Activated CD4-positive, CD25-positive, alpha-beta regulatory T cell (primary cell): ENCODE measurements at places on chromosomes 5 and 9.

DNA sequence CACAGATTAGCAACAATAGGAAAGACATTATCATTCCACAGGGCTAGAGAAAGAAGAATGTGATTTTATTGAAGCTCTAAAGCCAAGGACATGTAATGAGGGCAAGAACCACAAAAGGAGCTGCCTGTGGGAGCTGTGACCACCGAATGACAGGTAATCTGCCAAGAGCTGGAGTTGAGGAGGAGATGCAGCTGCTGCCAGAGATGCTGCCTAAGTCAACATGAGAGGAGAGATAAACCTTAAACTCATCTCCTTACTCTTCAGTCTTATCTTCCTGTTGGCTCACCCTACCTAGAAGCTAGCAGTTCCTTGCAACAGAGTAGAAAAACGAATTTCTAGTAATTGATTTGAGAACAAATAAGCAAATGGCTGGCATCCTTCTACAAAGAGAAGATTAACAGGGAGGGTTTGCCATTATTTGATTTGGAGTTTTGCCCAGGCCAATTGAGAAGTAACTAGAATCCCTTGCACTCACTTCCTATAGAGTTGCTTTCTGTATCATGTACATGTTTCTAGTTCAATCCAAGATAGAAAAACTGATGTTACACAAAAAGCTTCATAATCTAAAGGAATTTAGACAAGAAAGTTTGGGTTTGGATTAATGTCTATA lies 539.2 kb downstream of the TLE1 start:
- DNase-seq: no peak

GRCh38 chr9:37760416-37761161 lies 7.0 kb downstream of the TRMT10B start:
- DNase-seq: no peak

DNA sequence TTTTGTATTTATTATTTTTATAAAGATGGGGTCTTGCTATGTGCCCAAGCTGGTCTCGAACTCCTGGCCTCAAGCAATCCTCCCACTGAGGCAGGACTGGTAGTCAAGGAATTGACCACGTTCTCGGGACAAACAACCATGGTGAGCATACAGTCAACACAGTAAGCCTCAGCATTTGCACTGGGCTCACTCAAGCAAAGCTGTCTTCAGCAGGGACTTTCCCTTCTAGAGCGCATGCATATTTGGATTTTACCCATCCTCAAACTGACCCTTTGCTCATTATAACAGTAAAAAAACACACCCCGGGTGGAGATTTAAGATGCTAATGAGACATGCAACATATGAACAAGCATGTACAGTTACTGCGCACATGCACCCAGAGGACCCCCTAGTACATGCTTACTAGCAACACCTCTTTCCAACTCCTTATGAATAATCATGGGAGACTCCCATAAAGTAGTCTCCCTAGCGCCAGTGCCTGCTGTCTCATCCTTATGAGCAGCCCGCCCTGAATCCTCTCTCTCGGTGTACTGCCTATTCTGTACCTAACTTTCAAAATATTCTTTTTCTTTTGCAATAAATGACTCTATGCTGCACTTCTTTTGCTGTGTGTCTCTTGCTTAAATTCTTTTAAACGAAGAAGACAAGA lies 41.5 kb downstream of the C5orf22 start:
- DNase-seq: no peak

DNA sequence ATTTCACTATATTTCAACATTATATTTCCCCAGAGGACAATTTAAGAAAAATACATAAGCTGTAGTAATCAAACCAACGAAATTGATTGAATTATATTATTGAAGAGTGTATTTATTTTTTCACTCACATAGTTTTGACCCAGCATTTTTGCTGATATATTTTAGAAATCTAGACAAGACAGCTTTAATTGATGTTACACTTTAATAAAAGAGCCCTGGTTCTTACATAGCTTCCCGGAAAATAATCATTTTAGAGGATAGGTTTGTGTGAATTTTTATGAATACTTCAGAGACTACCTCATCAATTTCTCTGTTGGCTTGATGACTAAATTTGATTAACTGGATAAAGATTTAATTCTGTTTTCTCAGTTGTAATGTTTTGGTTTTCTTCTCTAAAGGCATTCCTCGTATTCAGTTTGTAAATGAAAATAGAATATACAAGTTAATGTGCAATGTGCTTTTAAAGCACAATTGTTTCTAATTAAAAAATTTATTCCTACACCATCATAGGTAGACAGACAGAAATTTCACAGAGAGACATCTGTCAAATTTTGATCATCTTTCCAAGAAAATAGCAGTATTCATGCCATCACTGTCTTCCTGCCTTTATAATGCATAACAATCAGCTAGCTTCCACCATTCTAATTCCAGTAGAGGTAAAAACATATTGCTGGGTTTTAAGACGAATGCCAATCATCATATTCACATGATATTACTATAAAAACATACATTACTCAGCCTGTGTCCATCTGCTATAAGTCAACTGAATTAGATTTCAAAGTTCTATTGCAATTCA lies 441.4 kb downstream of the CDH12 start:
- no peak for DNase-seq

DNA sequence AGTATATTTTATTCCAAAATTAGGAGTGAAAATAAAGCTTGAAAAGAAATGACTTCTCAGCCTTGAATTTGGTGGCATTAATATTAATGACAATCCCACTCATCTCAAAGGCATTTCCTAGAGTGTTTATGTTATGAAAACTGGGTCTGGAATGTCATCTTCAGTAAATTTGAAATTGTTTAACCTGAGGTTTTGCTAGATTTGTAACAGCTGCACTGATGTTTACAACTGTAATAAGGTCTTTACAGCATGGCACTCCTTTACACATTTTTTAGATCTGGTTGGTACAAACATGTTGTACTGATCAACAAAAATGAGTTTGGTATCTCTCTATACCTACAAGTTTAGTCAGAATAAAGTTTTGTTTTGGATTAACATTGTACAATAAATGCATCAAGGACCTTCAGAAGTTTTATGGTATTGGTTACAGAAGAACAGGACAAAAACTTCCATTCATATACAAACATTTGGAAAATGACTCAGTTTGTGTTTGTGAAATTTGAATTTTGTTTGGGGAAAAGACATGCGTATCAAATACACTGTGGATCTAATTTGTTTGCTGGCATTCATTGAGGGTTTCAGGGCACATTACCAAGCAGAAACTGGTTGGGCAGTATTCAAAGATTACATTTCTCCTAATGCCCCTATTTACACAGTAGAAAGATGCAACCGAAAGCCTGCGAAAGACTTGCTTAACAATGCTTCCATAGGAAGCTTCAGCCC lies 11.6 kb downstream of the FANCC start:
- no peak for DNase-seq

DNA sequence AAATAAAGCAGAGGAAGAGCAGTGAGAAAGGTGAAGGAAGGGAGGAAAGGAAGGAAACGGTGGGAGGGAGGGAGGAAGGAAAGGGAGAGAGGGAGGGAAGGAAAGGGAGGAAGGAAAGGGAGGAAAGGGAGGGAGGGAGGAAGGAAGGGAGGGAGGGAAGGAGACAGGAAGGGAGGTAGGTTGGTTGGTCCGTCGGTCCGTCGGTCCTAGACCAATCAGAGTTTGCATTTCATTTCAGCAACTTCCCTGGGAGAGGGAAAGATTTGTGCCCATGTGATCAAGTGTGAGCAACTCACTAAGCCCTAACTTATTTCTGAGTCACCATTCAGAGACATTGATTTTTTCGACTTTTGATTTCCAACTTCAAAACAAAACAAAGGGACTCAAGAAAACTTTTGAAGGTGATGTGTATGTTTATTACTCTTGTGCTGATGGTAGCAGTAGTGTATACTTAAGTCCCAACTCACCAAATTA lies 18.8 kb downstream of the NANS start:
- no peak for DNase-seq

DNA sequence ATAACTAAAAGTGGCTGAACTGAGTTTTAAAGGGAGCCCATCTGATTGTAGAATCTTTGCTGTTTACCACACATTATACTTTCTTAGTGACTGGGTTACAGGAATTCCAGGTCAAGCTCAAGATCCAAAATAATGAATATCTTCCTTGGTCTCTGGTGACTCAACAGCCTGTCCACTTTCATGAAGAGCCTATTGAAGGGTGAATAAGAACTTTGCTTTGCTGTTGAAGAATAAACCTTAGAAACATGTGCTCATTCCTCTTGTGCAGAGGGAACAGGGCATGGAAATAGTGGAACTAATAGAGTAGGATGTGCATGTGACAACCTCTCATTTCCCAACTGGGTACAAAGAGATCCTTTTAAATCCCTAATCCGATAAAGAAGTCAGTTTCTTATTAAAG lies 21.4 kb downstream of the ALDH1A1 start:
- no peak for DNase-seq

GRCh38 chr5:121378559-121379359 lies 472.9 kb upstream of the FTMT start:
- no peak for DNase-seq

GRCh38 chr5:103290846-103291245 lies 32.3 kb downstream of the MACIR start:
- no peak for DNase-seq

DNA sequence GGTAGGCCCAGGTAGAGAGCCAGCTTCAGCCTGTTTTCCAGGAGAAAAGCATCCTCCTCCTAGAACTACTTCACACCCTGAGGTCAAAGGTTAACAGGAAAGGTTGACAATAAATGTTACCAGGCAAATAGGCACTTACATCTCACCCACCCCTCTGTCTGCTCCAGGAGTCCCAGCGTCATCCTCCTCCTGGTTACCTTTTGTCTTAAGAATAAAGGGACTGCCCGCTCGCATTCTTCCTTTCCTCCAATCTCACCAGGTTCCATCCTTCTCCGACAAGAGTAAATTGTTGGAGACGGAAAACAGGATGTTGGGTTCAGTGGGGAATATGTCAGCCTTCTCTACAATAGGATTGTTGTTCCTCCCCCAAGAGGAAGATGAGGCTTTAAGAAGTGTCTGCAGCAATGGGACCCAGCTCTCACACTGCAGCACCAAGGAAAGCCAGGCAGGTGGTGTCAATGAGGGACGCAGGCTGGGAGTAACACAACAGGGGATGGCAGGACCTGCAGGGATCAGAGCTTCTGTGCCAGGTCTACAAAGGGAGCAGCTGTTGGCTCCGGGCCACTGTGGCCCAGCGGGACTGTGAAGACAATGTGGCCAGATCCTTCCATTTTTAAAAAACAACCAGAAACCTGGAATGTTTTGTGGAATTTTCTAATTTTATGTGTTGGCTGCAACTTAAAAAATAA lies 29.0 kb downstream of the FAT2 start:
- DNase-seq: no peak

GRCh38 chr5:89181546-89181945 lies 298.6 kb upstream of the MEF2C start:
- DNase-seq: no peak

- no peak for DNase-seq
Observed at GRCh38 chr9:109316207-109316640, 4.6 kb downstream of the EPB41L4B start.
